ENCODE measurements at places on chromosomes 4 and X. TPM values are rescaled to one million over a fixed set of nuclear protein-coding genes. Genes with fewer than 3 reads are reported as not detected.

NPY1R gene
- 0.13 TPM for total RNA-seq

ATP8A1 gene
- 8.8 TPM for total RNA-seq

USP26 gene
- not detected for total RNA-seq

PDE5A gene
- 2.8 TPM for total RNA-seq

ARR3 gene
- total RNA-seq: not detected

RAB40A gene
- total RNA-seq: 0.14 TPM

CCNB3 gene
- total RNA-seq: 4.7 TPM

TRAM1L1 gene
- 0.57 TPM for total RNA-seq

LANCL3 gene
- total RNA-seq: 0.93 TPM

DIPK2B gene
- 39.3 TPM for total RNA-seq

AGA gene
- total RNA-seq: 23.2 TPM

KDR gene
- total RNA-seq: 446 TPM

GATA1 gene
- not detected for total RNA-seq
